Activated CD8-positive, alpha-beta memory T cell treated with anti-CD3 and anti-CD28 coated beads, Interleukin-2, amount 50 U/mL, for 48 hours (primary cell): ENCODE measurements at places on chromosomes 11 and 22.

GRCh38 chr22:36565686-36566085 lies 36.7 kb upstream of the EIF3D start:
- DNase-seq = no peak

DNA sequence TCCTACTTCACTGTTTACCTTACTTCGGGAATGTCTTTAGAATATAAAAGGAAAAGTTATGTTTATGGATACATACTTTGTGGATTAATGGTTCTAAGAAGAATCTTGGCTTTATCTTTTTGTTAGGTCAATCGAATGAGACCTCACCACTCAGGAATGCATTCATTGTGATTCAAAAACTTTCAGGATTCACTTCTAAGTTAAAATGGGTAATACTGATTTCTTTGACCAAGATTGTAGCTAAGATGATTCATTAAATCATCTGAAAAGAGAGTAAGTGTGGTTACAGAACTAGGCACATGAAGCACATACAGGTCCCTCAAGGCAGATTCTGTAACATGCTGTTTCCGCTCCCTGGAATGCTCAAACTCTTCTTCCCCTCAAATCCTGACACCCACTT lies 716.4 kb downstream of the KCNA4 start:
- DNase-seq = no peak

- no peak for DNase-seq
Observed at GRCh38 chr11:27646051-27646818, 54.0 kb downstream of the BDNF start.

GRCh38 chr22:23102776-23103175 lies 32.5 kb downstream of the GNAZ start:
- DNase-seq = no peak

DNA sequence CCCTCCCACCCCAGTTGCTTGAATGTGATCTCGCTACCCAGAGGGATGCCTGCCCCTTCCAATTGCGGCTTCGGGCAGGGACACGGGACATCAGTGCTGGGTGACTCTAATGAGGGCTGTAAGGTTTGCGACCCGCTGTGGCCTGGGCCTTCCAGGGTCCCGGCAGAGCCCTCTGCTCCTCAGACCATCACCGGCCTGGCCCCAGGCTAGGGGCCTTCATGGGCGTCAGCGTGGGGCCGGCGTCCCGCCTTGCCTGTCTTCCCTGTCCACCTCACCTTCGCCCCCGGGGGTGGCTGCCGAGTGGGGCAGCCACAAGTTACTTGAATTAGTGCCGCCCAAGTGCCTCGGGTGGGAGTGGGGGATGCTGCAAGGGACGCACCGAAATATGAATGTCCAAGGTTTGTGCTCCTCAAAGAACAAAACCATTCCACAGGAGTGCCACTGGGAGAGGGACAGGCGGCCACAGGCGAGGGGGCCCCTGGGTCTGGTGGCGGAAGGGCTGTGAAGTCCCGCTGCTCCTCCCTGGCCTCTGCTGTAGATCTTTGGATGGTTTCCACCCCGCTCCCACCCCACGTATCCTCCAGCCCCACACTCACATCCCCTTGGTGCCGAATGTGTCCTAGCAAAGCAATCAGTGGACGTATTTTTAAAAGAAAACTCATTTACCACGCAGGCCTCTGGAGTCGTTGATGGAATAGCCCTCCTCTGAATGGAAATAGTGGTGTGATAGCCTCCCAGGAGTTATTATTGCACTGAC lies 317.1 kb downstream of the NTM start:
- no peak for DNase-seq

- no peak for DNase-seq
Observed at GRCh38 chr11:16380941-16381568, 24.7 kb upstream of the SOX6 start.

GRCh38 chr11:57356268-57356667 lies 18.1 kb downstream of the P2RX3 start:
- DNase-seq = no peak
